CD4-positive, alpha-beta T cell treated with Interleukin-12 subunit alpha and Interleukin-12 subunit beta, for 1 hour (primary cell): ENCODE measurements at places on chromosomes 5 and 9.
A peak's percentile ranks its signal among the peaks of the same experiment; 100 is the strongest.

GRCh38 chr5:151243564-151243963 is 9.4 kb upstream of the GM2A start:
- no peak for DNase-seq

GRCh38 chr9:96129747-96130146 is 172.2 kb downstream of the HSD17B3 start:
- DNase-seq, result no peak

DNA sequence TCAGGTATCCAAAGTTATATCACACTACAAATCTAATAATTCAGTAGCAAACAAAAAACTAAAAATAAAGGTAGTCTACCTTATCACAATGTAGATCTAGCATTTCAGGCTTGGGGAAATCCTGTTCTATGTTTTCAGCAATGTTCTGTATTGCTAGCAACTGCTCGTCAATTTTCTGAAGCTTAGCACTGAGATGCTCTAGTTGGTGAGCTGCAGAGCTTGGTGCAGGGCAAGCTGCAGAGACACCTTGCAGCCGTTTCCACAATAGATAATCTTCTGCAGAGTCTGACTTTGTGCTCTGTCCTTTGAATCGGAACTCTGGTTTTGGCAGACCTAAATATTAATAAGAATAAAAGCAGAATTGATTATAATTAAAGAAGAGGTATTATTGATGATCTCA is 95.5 kb downstream of the CPLANE1 start:
- DNase-seq, result no peak

- no peak for DNase-seq
Observed at GRCh38 chr9:92638621-92639101, 31.3 kb downstream of the IPPK start.

DNA sequence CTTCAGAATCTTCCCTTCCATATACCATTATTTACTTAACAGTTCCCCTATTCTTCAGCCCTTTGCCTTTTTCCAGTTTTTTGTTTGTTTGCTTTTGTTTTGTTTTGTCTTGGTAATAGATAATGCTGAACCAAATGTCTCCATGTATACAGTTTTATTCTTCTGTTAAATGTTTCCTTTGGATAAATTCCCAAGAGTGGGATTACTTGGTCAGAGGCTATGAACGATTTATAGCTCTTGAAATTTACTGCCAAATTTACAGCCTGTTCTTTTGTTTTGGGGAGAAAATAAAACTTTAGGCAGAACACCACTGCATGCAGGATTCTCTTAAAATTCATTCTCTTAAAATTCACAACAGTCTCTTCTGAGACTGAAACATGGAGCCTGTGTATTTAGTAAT is 38.6 kb downstream of the NR4A3 start:
- DNase-seq, result no peak

GRCh38 chr5:174935854-174936474 is 211.6 kb downstream of the MSX2 start:
- DNase-seq, result peak; percentile 23

DNA sequence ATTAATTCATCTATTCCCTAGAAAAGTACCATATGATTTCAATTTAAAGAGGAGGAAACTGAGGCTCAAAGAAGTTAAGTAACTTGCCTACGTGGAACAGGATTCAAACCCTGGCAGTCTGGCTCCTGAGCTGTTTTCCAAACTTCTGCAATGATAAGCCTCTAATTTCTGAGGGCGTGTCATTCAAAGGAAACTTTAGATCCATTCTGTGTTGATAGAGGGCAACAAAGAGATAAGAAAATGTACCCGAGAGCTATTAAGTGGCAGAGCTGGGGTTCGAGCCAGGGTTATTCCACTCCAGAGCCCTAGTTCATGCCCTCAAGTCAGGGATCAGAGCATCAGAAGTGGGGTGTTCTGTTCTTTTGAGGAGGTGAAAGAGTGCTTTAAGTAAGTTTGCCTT is 131.4 kb downstream of the ARL15 start:
- DNase-seq, result no peak

GRCh38 chr5:169788168-169788567 is 151.1 kb downstream of the DOCK2 start:
- DNase-seq, result no peak

- no peak for DNase-seq
Observed at GRCh38 chr9:130432796-130433167, 12.0 kb upstream of the ASS1 start.

- no peak for DNase-seq
Observed at GRCh38 chr5:76926329-76927105, 26.3 kb upstream of the CRHBP start.
